Muscle of leg (tissue), 16 donors: ENCODE measurements at places on chromosomes 5 and 9.

GRCh38 chr9:121350993-121351561, 19.0 kb downstream of the STOM start:
- peak; percentile 95 for DNase-seq

GRCh38 chr9:7094052-7094451, 336.3 kb downstream of the KDM4C start:
- no peak for DNase-seq

DNA sequence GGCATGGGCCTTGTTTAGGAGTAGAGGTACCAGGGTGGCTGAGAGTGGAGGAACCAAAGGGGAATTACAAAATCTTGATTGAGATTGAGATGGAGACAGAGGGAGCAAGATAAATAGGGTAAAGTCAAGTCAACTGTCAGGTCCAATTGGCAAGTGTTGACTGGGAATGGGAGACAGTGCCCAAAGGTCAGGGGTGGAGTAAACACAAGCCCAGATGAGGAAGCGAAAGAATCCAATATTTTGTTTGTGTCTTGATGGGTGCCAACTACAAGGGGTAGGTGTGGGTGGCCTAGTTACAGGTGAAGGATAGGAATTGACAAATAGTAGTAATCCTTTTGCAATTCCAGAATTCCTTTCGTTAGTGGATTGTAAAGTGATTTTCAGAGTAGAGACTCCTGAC, 75.1 kb upstream of the AGXT2 start:
- DNase-seq = no peak

DNA sequence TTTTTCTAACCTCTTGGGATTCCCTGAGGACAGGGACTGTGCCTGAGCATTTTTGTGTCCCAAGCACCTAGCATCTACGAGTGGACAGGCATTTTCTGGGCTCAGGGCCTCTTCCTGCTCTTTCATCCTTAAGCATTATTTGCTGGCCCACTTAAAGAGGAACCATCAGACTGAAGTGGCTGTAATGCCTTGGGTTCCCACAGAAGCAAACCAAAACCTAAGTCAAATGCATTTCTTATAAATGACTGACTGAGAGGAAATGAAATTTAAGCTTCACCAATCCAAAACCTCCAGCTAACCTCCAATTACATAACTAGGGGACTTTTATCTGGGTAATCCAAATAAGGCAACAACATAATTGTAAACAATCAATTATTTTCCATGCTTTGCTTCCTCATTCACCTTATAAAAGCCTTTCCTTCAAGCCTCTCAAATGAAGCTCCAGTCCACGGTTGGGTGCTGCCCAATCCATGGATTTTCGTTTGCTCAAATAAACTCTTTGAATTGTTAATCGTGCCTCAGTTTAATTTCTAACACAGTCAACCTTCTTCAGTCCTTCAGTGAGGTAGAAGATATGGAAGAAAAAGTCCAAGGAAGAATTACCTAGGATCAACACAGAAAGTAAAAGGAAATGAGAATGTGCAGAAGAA, 25.3 kb upstream of the SLC31A2 start:
- no peak for DNase-seq

- peak; percentile 86 for DNase-seq
Observed at GRCh38 chr5:128498844-128499455, 39.1 kb downstream of the FBN2 start.

GRCh38 chr9:76624391-76625048, 139.7 kb upstream of the PCA3 start:
- no peak for DNase-seq

DNA sequence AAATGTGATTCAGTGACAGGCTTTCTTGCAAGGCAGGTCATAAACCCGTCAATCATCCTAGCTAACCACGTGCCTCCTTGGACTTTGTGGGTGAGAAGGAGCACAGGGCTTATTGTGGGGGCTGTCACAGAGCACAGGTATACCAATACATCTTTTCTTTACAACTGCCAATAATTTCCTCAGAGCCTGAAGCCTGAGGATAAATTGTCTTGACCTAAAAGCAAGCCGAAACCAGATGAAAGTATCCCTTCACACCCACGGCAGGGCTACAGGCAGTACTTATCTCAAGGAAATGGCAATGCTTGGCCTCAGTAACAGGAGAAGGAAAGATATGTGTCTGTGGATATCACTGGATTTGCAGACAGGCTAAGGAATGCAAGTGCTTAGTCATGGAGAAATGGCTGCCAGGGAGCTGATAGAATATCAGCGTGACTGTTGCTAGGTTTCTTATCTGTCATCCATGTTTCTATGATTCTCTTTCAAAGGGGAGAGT, 90.3 kb upstream of the ZNF366 start:
- peak; percentile 63 for DNase-seq

DNA sequence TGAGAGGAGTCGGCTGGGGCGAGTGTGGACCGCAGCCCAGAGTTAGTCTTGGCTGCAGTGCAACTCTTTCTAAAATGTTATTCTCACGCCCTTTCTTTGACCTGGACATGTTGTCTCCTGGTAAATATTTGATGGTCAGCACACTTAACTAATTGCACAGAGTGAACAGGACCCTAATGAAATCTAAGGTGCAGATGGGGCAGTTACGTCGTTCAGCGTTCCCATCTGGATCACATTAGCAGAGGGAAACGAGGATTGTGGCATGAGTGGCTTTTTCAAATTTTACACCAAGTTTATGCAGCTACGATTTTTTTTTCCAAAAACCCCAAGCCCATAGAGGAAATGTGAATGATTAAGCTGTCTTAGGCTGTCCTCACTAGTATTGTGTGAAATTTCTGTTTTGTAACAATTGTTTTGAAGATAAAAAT, 483 bp downstream of the C9orf85 start:
- DNase-seq = peak; percentile 84

- DNase-seq = no peak
Observed at GRCh38 chr5:33417632-33418031, 23.1 kb upstream of the TARS1 start.

DNA sequence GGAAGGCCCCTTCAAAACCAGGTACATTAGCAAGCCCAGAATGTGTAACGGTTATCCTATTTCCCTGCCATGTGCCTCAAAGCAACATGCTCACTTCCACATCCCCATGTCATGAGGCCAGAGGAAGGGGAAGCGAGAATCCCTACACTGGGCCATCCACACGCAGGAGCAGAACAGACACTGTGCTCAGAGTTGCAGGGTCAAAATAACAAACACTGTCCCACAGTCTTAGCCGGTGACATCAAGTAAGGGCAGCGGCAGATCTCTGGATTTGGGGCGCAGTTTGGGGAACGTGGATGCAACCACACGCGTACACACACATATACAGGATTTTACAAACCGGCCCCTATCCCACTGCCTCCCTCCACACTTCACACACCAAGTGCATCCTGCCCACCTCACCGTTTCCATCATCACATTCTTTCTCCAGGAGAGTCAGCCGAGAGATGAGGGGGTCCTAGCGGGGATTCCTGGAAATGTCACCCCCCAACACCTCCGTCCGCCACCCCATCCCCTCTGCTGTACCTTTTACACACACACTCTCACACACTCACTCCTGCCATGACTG, 776 bp downstream of the APBA1 start:
- DNase-seq = peak; percentile 76

GRCh38 chr5:119370486-119370885, 14.7 kb downstream of the TNFAIP8 start:
- no peak for DNase-seq
